ENCODE measurements at places on chromosomes 12 and 14.

DNA sequence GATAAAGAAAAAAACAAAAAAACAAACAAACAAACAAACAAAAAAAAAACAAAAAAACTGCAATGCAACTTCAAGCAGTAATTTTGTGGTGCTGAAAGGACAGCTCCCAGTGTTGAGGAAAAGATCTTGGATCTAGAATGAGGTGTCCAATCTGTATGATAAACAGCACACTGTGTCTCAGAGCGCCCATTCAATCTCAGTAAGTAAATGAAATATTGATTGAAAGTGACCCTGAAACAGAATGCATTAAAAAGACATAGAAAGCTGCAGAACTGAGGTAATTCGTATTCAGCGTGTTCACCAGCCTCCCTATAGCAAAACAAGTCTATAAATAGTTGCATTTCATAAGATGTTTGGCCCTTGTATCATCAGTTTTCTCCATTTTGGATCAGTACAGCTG lies 153.0 kb downstream of the NOVA1 start:
- peak; percentile 81 for DNase-seq

DNA sequence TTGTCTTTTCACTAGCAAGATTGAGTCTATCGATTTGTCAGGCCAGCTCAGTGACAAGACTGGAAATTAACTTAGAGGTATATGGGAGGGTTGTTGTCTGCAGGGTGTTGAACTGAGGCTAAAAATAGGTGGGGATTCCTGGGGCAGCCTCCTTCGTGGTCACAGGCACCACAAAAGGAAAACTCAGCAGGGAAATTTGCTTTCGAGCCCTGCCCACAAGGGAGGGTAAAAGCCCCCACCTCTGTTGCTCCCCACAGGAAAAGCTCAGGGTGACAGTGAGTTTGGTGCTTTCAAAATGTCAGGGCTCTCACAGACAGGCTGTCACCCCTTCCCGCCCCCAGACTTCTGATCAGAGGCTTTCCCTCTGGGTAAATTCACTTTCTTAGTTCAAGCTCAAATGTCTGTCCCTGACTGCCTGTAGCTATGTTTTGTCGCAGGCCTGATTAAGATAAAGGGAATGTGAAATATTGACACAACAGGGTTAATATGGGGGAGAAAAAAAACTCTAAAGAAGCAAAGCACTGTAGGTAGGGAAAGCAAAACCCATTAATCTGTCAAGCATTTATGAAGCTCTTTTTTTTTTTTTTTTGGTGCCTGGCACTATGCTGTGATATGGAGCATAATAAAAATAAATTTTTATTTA lies 11.7 kb upstream of the NFKBIA start:
- DNase-seq = no peak

DNA sequence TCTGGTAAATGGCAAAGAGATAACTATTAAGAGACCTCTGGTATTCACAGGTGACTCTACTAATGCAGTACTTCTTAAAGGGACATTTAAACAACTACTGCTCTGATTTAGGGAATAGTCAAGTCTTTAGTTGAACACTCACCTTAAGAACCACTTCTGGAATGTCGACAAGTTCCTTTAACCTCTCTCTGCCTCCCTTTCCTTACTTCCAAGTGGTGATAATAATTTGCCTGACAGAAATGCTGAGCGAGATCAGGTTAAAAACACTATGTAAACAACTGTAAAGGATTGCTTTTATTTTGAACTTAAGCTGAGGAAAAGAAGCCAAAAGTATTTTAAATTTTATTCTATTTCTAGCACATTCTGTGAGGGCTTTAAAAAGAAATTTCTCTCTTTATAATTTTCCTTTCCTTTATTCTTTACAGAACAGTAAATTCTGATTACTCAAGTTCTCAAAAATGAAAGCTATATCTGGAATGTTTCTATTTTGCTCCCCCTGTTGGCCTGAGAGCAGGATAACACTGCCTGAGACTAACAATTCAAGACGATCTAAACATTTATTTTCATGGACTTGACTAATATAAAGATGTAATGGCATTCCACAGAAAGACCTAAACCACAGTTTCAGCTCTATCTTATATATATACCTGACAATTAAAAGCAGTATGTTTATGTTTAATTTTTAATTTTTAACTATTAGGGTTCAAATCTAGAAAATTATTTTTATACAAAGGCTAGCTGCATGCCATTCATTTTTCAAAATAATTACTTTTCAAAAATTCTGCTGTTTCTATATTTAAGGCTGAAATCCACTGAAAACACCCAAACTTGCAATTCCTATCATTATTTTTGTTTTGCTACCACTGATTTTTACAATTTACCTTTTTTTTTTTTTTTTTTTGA lies 29.2 kb downstream of the ZCCHC8 start:
- DNase-seq = peak; percentile 81

DNA sequence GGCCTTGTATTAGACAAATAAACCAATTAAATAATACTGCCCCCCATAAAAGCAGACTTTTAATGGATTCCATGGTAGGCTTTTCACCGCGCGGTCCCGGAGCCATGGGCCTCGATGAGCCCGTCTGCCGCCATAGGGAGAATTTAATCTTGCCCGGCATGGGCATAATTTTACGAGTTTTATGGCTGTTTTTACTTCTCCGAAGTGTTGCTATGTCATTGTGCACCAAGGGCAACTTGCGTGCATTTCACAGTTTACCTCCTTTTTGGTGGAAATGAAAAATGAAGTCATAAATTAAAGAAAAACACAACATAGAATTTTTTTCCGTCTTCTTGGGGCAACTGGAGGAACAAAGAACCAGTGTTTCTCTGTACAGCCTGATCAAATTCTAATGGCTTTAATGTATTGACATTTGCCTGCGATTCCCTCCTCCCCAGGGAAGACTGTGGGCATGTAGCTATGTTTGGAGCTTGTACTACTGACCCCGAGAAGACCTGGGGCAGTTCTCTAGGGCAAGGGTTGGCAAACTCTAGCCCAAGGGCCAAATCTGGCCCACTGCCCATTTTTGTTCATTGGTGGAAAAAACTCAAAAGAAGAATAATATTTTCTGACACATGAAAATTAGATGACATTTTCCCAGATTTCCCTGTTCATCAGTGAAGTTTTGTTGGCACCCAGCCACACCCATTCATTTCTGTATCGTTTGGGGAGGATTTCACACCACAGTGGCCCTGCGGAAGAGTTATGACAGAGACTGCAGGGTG lies 142.7 kb downstream of the CHST11 start:
- DNase-seq = no peak

- DNase-seq = peak; percentile 16
Observed at GRCh38 chr14:69879175-69880043, at the start of gene SMOC1. TSS of gene SMOC1 (plus strand) at chr14:69879416. CDS start at chr14:69879679, 263 bp downstream.

- DNase-seq = no peak
Observed at GRCh38 chr14:49512147-49512551, 74.0 kb downstream of the RPS29 start.

DNA sequence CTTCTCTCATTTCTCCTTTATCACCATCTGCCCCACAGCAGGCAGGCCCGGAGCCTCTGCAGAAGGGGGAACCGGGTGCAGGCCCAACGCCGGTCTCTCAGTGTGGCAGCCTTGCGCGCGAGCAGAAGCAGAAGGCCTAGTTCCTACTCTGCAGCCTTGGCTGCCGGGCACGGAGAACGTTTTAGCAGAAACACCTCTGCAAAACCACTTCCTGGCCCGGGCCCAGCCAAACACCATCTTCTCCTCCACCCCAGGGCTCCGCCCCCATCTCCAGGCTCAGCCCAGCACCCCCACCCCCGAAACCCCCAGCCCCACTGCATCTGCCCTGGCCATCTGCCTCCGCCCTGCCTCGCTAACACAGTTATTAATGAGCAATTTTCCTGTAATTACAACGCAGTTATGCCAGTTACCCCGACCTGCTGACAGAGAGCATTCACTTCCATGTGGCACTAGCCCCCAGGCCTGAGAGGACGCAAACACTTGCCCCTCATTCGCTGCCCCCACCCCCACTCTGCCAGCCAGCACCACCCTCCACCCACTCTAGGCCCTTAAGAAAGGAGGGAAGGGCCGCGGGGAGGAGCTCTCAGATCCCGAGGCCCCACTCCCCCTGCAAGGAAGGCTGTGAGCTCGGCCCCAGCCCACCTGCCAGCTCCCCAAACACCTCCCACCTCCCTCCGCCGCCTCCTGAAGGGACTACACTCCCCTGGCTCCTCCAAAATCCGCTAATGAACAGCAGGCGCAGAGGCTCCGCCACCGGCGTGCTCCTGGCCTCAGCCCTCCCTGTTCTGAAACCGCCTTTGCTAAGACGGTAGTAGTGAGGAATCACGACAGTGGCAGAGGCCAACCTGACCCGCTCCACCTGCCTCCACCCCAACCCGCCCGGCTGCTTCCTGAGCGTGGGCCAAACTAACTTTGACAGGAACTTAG lies 44.7 kb upstream of the FBRSL1 start:
- no peak for DNase-seq

- DNase-seq = no peak
Observed at GRCh38 chr12:106753526-106753925, 21.0 kb upstream of the RIC8B start.

DNA sequence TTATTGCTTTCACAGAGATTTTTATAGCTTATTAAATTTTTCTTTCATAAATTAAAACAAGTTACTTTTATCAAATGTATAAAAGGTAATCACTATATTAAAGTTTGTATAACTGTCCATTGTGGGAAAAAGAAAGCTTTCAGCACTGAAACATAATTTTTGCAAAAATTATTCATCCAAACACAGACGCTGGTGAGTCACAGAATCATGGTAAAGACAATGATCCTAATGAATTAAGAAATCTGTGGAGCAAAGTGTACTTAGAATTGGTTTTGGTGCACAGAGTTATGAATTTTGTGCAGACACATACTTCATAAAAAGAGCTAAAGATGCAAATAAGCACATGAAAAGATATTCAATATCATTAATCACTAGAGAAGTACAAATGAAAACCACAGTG lies 31.7 kb upstream of the C2CD5 start:
- no peak for DNase-seq

DNA sequence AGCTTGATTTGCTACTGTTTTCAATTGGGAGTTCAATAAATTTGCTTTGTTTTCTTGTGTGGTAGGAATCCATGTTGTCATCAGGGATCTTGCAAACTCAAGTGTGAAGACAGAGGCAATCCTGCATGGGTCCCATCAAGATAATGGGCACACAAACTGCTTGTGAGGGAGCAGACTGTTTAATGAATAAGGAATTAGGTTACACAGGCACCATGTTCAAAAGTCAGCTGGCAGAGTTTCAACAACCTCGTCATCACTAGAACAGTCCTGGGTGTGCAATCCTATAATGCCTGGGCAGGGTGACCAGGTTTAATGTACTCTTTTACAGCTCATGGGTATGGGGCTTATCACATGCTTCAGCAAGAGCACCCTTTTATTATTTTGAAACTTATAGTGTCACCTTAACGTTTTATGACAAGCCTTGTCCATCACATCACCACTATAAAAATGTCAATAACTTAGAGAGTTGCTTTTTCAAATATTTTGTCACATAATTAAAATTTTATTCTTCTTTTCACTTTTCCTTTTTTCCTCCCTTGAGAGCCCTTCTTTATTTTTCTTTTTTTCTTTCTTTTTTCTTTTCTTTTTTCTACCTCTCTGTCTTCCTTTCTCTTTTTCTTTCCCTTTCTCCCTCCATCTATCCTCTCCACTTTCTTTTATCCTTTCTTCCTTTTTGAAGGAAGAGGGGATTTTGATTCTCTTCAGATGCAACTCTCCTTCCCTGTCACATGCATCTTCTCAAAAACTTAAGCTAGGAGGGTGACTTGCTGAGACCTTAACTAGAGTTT lies 252.2 kb upstream of the ATP2B1 start:
- no peak for DNase-seq

- DNase-seq = no peak
Observed at GRCh38 chr14:75142494-75142893, 15.6 kb upstream of the NEK9 start.

DNA sequence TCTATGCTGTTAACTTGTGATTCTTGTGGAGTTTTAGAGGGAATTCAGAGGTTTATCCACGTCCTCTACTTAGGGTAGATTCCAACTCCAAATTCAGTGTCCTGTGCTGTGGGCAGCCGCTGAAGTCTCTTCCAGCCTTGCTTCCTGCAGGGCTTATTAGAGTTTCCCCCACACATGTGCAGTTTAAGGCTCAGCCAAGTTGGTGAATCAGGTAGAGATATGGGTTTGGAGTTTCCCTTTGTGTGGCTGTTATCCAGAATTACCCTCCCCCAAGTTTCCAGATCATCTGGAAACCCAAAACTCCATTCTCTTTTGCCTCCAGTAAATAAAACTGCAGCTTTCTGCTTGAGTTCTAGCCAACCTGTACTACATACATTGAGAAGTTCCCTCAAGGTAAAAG lies 853.7 kb downstream of the GALC start:
- no peak for DNase-seq

DNA sequence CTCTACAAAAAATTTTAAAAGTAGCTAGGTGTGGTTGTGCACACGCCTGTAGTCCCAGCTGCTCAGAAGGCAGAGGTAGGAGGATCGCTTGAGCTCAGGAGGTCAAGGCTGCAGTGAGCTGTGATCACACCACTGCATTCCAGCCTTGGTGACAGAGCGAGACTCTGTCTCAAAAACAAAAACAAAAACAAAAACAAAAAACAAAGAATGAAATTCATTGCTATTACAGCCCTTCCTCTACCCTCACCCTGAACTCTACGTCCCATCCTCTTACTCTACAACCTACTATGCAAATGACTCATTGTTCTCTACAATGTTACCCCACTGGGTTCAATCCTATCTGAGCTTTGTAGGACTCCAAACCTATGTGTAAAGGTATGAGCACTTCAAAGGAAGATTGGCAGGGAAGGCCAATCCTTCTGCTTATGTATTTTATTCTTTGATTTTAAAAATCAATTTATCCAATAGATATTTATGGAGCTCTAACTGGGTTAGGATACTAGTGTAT lies 39.3 kb downstream of the NINJ2 start:
- no peak for DNase-seq

GRCh38 chr14:54893151-54893760 lies 9.4 kb downstream of the GCH1 start:
- peak; percentile 50 for DNase-seq

DNA sequence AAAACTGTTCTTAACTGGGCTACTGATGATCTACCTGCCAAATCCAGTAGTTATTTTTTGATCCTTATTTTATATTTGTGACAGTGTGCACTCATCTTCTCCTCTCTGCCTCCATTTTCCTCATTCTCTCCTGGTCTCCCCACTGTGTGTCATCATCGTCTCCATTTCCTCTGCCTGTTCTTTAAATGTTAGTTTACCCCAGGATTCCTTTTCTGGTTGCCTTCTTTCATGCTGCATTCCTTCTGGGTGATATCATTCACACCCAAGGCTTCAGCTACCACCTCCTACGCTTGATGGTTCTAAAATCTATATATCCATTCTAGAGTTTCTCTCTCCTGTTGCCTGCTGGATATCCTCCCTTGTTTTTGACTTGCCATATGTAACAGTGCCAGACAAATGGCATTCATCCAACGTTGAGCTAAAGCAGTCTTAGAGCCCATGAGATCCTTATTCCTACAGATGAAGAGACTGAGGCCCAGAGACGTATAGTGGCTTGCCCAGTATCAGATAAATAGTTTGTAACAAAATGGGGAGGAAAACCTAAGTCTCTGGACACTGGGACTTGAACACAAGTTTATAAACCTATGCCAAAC lies 109.5 kb downstream of the DIP2B start:
- no peak for DNase-seq

DNA sequence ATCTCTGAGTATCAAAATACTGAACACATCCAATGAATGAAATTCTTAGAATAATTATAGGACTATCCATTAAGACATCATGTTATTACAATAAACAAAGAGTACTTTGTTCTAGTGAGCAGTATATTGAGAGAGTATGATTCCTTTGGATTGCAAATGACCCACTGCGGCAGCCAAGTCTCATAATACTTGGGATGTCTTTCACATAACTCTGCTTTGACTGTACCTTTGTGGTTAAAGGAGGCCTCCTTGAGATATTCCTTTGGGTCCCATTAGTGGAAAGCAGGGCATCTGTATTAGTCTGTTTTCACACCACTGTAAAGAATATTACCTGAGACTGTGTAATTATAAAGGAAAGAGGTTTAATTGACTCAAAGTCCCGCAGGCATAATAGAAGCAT lies 593.8 kb downstream of the TRHDE start:
- no peak for DNase-seq
